ENCODE measurements at places on chromosomes 4 and X. TPM values are rescaled to one million over a fixed set of nuclear protein-coding genes. Genes with fewer than 3 reads are reported as not detected.

The MAGEA12 gene
- not detected for total RNA-seq

DNA sequence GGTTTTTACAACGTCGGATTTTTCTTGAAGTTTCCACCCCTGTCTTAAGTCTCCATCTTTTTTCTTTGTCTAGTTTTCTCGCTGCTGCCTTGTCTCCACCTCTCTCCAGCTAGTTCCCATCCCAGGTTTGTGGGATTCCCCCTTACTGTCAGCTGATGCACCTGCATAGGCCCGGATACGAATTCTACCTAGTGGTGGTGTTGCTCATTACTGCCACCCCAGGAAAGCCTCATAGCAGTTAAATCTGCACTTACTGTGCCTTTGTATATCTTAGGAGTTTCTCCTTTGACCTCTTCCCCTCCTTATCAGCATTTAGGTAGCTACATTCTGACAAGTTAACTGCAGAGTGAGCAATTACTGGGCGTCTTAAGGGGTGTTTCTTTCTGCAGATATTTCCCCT, 1693.1 kb upstream of the TENM3 start:
- no peak for DNase-seq

The HTN1 gene
- total RNA-seq: not detected

DNA sequence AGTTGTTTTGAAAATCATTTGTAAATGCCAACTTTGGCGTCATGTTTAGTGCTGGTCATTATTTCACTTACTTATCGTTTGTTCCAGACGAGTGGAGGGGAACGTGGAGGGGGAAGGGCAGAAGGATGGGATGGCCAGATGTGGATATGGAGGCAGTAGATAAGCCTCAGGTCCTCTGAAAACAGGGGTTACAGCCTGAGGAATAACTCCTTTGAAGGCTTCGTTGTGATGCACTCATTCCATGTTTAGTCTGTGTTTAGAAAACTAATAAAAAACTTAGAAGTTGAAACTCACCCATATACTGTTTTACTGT, 1.1 kb downstream of the MOB1B start:
- DNase-seq: no peak

DNA sequence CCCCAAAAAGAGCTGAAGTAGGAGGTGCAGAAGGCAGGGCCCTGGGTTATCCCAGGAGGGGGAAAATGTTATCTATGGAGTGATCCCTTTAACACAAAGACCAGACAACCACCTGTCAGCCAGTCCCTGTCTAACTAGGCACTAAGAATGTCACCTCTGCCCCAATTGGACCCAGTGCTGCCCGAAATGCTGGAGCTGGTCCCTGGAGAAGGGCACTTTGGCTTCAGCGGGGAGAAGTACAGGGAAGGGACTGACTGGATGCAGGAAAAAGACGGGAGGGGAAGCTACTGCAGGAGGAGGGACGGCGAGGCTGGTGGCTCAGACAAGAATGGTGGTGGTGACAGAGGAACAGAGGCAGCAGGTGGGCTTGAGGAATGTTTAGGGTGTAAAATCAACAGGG, 17.3 kb downstream of the PHKA2 start:
- no peak for DNase-seq

DNA sequence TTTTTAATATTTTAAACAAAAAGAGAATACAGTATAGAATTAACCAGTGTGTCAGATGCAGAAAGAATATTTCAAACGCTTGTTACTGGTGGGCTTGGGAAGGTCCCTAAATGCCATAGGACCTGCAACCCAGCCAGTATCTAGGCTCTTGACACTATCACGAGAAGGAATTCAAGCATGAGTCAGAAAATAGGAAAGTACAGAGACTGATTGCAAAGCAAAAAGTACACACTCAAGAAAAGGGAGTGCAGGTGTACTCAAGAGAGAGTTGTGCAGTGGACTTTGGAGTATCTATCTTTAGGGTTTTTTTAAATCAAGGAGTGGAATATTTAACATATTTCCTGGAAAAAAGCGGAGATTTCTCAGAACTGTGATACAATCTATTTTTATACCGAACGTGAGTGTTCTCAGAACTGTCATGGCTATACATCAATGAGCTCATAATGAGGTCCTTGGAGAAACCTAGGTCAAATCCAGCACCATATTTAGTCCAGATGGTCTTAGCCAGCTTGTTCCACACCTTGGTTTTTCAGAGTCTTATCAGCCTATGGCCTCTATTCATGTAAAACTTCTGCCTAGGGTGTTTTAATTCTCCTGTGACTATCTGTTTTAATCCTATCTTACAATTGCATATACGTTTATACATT, 291.8 kb upstream of the FAT4 start:
- DNase-seq: no peak

DNA sequence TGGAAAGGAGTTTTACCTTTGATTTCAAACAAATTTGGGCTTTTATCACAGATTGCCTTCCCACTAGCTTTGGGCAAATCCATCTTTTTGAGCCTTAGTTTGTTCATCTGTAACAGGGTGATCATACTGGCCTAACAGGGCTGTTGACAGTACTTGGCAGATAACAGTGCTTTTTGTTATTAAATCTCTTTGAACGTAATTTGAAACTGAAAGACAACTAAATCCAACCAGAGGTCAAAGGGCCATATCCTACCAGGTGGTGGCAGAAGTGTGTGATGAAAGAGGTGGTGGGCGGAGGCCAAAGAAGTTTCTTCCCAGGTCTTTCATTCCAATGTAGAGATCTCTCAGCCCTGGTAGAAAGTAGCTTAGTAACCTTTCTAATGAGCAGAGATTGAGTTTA, 35.2 kb upstream of the TADA2B start:
- DNase-seq: no peak

GRCh38 chrX:9848718-9849479, 62.7 kb downstream of the SHROOM2 start:
- DNase-seq: no peak

GRCh38 chrX:40151211-40152172, 53.7 kb upstream of the BCOR start:
- no peak for DNase-seq

- no peak for DNase-seq
These were observed 16.6 kb downstream of the GEMIN8 start for GRCh38 chrX:14013054-14013453.

The CNGA1 gene
- total RNA-seq: 2.4 TPM

DNA sequence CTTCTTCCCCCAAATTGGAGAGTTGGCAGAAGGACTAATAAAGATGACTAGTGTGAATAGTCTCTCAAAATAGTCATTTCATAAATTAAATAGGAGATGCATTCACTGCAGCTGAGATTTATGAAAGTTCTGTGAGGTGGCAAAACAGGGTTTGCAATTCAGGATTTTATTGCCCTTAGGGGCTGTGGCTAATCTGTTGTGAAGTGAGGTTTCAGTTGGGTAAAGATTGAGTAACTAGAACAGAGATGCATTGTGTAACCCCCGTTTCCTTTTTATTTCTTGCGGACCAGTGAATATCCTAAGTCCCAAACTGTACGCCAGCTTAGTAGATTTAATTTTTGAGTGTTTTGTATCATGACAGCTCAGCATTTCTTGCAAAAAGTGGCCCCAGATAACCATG, 16.2 kb upstream of the SCRG1 start:
- DNase-seq: no peak

DNA sequence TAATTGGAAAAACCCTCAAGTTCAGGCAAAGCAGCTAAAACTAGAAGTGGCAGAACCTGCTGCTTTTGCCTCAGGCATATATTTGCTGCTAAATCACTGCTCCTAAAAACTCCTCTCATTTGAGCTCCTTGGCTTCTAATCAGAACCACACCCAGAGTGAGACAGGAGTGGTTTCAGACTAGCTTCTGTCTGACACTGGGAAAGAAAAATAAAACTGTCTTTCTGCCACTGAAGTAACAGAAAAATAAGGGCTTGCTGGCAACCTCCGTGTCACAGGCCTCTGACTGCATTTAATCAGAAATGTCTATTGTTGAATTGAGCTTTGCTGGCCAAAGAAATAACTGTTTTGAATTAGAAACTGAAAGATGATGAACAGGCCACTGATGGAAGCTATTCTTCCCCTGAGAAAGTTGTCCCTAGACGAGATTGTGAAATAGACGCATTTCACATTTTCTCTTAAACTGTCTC, 52.1 kb upstream of the RAP2C start:
- no peak for DNase-seq

The TLR10 gene
- 0.09 TPM for total RNA-seq

The CXCL11 gene
- not detected for total RNA-seq

DNA sequence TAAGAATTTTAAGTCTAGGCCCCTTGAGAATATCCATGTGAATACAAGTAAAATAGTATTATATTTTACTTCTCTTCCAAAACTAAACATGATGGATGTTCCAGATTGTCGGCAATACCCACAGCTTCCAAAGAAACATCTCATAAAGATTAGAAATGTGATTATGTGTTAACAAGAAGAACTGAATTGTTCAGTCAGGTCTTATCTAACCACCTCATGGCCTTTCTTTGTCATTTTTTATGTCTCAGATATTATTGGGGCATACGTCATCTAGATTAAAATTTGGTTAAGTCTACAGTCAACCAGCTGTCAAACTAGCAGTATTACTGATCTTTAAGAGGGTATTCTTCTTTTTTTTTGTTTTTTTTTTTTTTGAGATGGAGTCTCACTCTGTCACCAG, 10.0 kb downstream of the EPGN start:
- DNase-seq: no peak

DNA sequence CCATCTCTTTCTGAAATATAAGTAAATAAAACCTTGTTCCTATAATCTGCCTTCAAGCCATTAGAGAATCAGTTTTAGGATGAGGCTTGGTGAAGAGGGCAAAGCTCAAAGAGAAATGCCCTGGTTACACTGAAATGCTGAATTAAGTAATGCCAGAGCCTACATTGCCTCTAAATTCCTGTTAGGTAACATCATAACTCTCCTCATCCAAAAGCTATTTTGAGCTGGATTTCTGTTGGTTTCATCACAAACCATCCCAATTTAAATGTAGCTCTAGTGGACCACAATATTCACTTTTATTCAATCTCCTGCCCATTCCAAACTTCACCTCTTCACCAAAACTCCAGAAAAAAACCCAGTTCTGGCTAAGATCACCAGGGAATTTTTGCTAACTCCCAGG, 1319.7 kb upstream of the TENM3 start:
- DNase-seq: no peak

DNA sequence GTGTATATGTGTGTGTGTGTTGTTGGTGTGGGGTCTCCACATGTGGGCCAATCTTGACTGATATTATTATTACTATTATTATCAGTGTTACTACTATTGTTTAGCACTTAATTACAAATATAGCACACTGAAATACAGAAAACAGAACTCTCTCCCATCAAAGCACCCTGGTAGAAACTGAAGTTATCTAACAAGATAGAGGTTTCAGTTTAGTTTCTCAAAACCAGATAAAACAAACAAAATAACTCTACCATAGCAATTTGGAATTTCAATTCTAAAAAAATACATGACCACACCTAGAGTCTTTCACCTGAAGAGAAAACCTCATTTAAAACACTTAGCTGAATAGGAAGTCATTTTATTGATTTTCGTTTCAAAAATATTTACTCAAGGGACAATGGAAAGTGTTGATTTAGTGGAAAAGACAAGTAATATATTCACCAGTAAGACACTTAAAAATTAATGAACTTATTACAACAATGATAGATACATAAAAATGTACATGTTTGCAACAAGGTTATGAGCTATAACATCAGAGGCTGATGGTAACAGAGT, 252.3 kb downstream of the PDHA2 start:
- DNase-seq: no peak

The GRPR gene
- not detected for total RNA-seq

DNA sequence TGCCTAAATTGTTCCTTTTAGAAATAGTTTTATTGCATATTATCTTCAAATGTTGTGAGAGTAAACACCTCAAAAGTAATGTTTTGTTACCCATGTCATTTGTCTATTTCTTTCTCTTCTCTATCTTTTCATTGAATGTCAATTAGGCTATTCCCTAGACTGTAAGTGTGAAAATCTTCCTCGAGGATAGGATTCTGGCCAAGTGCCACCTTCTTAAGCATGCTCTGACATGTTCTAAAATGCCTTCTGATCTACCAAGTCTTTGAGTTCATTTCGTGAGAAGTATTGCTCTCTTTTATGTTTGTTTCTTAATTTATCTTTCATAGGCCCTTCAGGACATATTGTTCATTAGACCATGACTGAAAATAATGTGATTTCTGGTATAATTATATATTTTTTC, 44.1 kb upstream of the TLL1 start:
- no peak for DNase-seq

The RHOH gene
- total RNA-seq: 0.79 TPM

The ARX gene
- total RNA-seq: not detected

The CTAG2 gene
- total RNA-seq: not detected

GRCh38 chr4:41505161-41505661, 32.7 kb upstream of the LIMCH1 start:
- DNase-seq: no peak

GRCh38 chr4:124104628-124105027, 607.9 kb downstream of the ANKRD50 start:
- DNase-seq: no peak

GRCh38 chrX:79096145-79096556, 48.3 kb upstream of the GPR174 start:
- no peak for DNase-seq

DNA sequence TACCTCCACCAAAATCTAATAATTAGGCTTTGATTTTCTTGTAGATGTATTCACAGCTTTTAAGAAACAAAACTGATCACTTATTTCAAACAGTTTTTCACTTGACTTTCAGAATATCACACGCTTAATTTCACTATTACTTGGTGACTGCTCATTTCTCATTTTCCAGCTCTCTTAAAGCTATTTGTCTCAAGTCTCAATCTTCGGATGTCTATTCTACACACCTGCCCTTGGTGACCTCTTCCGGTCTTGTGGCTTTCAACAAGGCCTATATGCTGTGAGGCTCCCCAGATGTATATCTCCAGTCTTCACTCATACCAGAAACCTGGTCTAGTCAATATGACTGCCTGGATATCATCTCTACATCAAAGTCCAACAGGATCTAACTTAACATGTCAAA, 34.9 kb upstream of the ANXA10 start:
- no peak for DNase-seq

DNA sequence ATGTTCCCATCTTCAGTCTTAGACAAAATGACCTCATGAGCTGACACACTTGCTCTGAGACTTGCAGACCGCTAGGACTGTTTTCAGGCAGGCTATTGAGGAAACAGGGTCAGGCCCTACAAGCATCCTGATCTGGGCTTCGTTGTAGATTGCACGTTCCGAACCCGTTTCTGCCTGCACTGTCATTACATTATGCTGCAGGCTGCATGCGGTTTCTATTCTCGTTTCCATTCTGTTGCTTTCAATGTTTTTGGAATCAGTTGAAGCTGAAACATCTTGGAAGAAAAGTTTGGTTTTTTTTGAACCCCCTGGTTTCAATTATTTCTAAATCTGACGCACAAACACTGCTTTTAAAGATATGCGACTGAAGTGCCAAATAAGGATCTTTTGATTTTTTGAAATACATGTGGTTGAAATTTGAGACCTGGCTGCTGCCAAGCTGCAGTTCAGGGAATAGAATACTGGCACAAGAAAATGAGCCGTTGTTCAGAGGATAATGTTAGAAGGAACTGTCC, 716.1 kb upstream of the INTU start:
- no peak for DNase-seq

The HDX gene
- total RNA-seq: 5.5 TPM

- no peak for DNase-seq
These were observed 70.4 kb downstream of the FGFBP1 start for GRCh38 chr4:15868111-15868510.

The CPLX1 gene
- not detected for total RNA-seq

GRCh38 chrX:138034136-138034535, 468.2 kb downstream of the ZIC3 start:
- DNase-seq: no peak

GRCh38 chrX:40202456-40202855, 104.7 kb upstream of the BCOR start:
- no peak for DNase-seq
